ENCODE measurements at places on chromosomes 4 and X. TPM values are rescaled to one million over a fixed set of nuclear protein-coding genes. Genes with fewer than 3 reads are reported as not detected.

GRCh38 chr4:98544141-98544817, 114.1 kb downstream of the TSPAN5 start:
- no peaks in the 10 kb centered on the region for H3K4me1 ChIP-seq
- DNase-seq = no peak
- H3K27me3 ChIP-seq = no peaks in the 10 kb centered on the region
- no peaks in the 10 kb centered on the region for H3K36me3 ChIP-seq

Gene TMSB15B
- total RNA-seq = 7.7 TPM

DNA sequence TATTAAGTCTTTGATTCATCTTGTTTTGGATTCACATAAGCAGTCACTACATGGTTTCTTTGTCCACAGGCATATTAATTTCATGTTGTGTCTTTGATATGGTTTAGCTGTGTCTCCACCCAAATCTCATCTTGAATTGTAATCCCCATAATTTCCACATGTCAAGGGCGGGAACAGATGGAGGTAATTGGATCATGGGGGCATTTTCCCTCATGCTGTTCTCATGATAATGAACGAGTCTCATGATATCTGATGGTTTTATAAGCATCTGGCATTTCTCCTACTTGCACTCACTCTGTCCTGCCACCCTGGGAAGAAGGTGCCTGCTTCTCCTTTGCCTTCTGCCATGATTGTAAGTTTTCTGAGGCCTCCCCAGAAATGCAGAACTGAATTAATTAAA, 1811.2 kb upstream of the PCDH10 start:
- no peak overlapping the region for H3K27ac ChIP-seq
- H3K4me3 ChIP-seq = no peak overlapping the region

- no peaks in the 10 kb centered on the region for H3K27me3 ChIP-seq
- H3K4me3 ChIP-seq = no peak overlapping the region
- H3K27ac ChIP-seq = no peak overlapping the region
- H3K36me3 ChIP-seq = no peaks in the 10 kb centered on the region
- peak; percentile 6 for DNase-seq
Measured at GRCh38 chr4:83629945-83630721, 94.2 kb downstream of the GPAT3 start.

Gene TMPRSS11D
- total RNA-seq = not detected

GRCh38 chr4:56654238-56654632, 26.9 kb downstream of the HOPX start:
- H3K36me3 ChIP-seq = peaks cover 7% of the 10 kb centered on the region
- no peak overlapping the region for H3K4me3 ChIP-seq
- DNase-seq = no peak
- peaks cover 27% of the 10 kb centered on the region for H3K27me3 ChIP-seq
- peaks cover 19% of the 10 kb centered on the region for H3K4me1 ChIP-seq

Gene GAGE12E
- not detected for total RNA-seq

- no peaks in the 10 kb centered on the region for H3K27me3 ChIP-seq
- no peak overlapping the region for H3K27ac ChIP-seq
- H3K4me1 ChIP-seq = no peaks in the 10 kb centered on the region
- DNase-seq = peak; percentile 60
- H3K4me3 ChIP-seq = no peak overlapping the region
Measured at GRCh38 chrX:11437642-11438379, 144.6 kb downstream of the AMELX start.

- H3K4me1 ChIP-seq = no peaks in the 10 kb centered on the region
- H3K27ac ChIP-seq = no peak overlapping the region
- no peaks in the 10 kb centered on the region for H3K36me3 ChIP-seq
- no peaks in the 10 kb centered on the region for H3K27me3 ChIP-seq
- H3K4me3 ChIP-seq = no peak overlapping the region
Measured at GRCh38 chr4:169971456-169972015, 54.7 kb downstream of the MFAP3L start.

DNA sequence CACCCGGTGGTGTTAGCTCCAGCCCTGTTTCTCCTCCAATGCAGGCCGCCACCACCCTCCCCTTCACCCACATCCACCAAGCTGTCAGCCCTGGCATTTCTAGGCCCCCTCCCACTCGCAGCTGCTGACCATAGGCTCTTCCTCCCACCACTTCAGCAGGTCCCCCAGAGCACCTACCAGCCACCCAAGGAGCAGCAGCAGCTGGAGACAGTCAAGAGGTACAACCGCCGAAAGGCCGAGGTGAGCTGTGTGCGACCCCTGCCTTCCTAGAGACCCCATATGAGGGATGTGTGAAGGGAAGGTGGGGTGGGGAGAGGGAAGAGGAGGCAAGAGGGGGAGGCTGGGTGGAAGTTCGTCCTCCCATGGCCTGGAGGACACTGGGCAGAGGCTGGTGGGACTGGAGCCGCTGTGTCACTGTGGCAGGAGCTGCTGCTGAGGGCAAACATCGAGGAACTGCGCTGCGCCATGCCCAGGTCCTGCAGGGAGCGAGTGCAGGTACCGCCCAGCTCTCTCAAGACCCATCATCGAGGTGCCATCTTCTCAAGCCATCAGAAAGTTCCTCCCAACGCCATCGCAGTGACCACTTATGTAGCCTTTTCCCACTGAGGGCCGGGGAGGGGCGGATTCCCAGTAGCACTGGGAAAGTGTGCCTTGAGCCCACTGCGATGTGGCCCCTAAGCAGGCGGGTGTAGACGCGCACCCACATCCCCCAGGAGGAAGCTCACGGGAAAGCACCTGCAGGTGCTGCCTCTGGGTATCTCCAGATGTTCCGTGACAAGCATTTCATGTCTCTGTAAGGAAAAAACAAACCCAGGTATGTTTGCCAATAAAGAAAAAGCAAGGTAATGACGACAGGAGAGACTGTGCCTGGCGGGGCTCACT, 19.2 kb upstream of the RNF4 start:
- no peak overlapping the region for H3K27ac ChIP-seq
- DNase-seq = no peak
- no peaks in the 10 kb centered on the region for H3K36me3 ChIP-seq
- no peaks in the 10 kb centered on the region for H3K4me1 ChIP-seq
- H3K4me3 ChIP-seq = no peak overlapping the region
- peaks cover 14% of the 10 kb centered on the region for H3K27me3 ChIP-seq

Gene SLC26A1
- 0.68 TPM for total RNA-seq

DNA sequence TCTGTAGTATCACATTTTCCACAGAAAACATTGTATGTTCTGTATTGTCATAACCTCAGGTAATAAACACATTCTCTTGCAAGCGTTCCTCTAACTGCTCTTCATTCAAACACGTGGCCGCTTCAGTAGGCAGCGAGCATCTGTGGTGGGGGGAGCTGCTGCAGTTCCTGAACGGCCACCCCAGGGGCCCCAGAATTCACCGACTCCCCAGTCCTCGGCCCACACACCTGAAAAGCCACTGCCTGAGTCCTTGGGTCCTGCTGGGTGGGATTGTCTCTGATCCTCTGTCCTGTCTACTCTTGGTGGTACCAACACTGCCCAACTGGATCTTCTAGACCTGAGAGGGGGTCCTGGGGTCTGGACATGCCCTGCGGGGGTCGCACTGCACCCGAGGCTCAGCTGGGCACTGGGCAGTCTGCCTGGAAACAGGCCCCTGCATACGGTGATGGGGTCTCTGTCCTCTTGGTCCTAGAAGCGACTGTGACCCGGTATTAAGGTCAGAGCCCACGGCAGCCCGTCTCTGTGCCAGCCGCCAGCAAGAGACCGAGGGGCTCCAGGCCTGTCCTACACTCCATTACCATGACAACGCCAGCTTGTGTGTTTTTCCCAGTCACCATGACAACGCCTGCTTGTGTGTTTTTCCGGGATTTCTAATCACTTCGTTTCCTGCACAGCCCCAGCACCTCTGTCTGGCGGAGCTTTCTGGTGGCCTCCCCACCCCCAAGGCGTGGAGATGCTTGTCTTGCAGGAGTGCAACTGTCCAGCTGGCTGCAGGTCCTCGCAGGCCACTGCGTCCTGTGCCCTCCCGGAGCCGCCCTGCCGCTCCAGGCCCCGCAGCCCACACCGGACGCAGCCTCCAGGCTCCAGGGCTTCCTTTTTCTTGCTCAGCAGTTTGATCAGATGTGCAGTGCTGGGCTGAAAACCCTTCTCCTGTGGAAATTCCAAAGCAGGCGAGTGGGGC, 16.0 kb downstream of the CTBP1 start:
- DNase-seq = no peak
- H3K27me3 ChIP-seq = no peaks in the 10 kb centered on the region
- H3K4me3 ChIP-seq = no peak overlapping the region
- no peaks in the 10 kb centered on the region for H3K4me1 ChIP-seq
- H3K36me3 ChIP-seq = peaks cover 62% of the 10 kb centered on the region
- no peak overlapping the region for H3K27ac ChIP-seq

GRCh38 chrX:130083656-130084382, 26.5 kb downstream of the ELF4 start:
- no peak for DNase-seq
- no peak overlapping the region for H3K4me3 ChIP-seq
- no peak overlapping the region for H3K27ac ChIP-seq
- H3K36me3 ChIP-seq = peaks cover 9% of the 10 kb centered on the region
- no peaks in the 10 kb centered on the region for H3K4me1 ChIP-seq

DNA sequence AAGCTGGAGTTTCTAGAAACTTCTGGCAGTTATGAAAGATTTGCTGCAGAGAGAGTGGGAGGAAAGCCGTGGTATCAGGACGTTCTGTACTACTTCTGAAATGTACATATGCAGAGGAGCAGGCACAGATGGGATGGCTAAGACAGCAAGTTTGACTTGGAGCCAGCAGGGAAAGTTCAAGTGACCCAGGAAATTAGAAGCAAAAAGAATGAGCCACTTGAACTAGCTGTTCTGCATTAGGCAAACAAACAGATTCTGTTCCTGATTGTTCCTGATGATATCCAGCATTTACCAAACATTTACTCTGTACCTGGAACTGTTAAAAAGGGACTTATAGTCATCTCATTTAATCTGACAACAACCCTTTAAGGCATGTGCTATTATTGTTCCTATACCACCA, 41.4 kb upstream of the CXCL13 start:
- H3K4me1 ChIP-seq = peaks cover 10% of the 10 kb centered on the region
- H3K27ac ChIP-seq = no peak overlapping the region
- no peak overlapping the region for H3K4me3 ChIP-seq
- H3K27me3 ChIP-seq = peaks cover 17% of the 10 kb centered on the region
- H3K36me3 ChIP-seq = no peaks in the 10 kb centered on the region

Gene SEL1L3
- total RNA-seq = 120 TPM

Gene NPY2R
- not detected for total RNA-seq

DNA sequence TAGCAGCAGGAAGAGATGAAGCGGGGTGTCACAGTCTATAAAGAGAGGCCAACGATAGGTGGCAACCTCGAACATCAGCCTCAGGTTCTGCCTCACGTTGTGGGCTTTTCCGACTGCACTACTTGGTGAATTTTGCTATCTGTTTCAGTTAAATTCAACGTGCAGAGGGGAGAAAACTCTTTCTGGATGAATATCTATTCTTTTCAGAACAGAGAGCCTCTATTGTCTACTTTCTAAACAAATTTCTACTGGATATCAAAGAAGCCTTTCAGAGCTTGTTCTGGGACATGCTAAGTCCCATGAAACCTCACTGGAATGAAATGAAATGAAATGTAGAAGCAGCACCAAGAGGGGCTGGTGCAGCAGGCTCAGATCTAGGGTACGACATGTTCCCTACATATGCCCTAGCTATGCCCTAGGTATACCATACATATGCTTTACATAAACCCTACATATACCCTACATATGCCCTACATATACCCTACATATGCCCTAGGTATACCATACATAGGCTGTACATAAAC, 116.5 kb upstream of the TRIM2 start:
- no peaks in the 10 kb centered on the region for H3K27me3 ChIP-seq
- no peak for DNase-seq
- H3K36me3 ChIP-seq = no peaks in the 10 kb centered on the region
- H3K4me3 ChIP-seq = no peak overlapping the region
- H3K27ac ChIP-seq = no peak overlapping the region

Gene ARSJ
- 13.3 TPM for total RNA-seq

DNA sequence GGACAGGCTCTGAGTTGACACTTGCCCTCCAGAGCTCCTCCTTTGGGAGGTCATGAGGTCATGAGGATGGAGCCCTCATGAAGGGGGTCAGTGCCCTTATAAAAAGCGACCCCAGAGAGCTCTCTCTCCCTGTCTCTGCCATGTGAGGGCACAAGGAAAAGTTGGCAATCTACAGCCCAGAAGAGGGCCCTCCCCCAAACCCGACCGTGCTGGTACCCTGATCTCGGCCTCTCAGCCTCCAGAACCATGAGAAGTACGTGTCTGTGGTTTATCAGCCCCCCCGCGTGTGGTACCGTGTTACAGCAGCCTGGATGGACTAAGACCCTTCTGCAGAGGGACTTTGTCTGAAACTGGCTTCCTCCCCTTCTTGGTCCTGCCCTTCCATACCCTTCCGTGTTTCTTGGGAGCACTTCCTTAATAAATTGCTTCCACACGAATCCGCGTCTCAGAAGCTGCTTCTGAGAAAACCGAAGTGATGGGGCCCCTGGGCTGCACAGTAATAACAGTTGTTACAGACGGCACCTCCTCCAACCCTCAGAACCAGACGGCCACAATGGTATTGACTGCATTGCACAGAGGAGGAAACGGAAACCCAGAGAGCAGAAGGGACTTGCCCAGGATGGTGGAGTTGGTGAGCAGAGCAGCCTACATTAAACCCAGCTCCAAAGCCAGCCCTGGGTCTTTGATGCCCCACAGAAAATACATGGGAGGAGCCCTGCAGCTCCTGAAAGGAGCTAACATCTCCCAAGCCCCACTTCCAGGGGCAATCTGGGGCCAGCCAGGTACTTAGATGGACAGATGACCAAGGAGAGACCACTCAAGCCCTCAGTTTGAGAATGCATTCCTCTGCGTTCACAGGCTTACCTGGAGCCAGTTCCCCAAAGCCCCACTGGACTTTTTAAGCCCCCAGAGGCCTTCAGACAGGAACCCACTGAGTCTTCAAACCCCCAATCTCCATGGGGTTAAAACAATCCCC, 242.7 kb downstream of the BCOR start:
- DNase-seq = no peak
- no peak overlapping the region for H3K4me3 ChIP-seq
- H3K36me3 ChIP-seq = peaks cover 1% of the 10 kb centered on the region
- no peak overlapping the region for H3K27ac ChIP-seq
- peaks cover 22% of the 10 kb centered on the region for H3K4me1 ChIP-seq

DNA sequence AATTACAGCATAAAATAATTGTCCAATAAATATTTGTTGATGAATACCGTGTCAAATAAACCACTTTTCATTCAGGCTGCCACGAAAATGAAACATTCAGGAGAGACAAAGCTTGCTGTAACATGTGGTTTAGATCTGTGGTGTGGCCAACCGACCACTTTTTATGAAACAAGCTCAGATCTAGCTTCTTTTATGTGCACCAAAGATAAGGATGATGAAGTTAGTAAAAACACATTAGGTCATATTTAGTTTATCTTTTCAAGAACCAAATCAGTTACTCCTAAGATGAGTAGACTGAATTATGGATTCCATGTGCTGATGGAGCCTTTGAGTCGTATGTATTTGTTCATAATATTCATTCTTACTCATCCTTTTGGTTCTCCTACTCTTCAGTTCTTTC, 35.8 kb downstream of the STOX2 start:
- H3K36me3 ChIP-seq = no peaks in the 10 kb centered on the region
- H3K4me1 ChIP-seq = no peaks in the 10 kb centered on the region
- no peaks in the 10 kb centered on the region for H3K27me3 ChIP-seq
- H3K4me3 ChIP-seq = no peak overlapping the region
- H3K27ac ChIP-seq = no peak overlapping the region

Measured in Calu3 (cell line).